GM04503 (cell line): ENCODE measurements at places on chromosomes 1 and 21.

DNA sequence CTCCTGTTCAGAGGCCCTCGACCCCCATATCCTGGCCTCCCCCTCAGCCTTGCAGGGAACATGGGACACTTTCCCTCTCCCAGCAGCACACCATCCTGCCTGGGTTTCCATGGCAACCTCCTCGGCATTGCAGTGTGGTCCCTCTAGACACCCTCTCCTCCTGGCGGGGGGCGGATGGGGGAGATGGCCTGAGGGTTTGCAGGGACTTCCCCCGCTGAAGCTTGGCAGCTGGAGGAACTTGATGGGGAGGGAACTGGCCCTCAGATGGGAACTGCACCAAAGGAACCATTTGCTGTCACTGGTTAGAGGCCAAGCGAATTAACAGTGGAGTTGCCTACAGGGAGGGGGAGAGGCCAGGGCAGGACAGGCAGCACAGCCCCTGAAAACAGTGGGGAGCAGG lies 28.7 kb downstream of the RIMS3 start:
- no peak for DNase-seq

DNA sequence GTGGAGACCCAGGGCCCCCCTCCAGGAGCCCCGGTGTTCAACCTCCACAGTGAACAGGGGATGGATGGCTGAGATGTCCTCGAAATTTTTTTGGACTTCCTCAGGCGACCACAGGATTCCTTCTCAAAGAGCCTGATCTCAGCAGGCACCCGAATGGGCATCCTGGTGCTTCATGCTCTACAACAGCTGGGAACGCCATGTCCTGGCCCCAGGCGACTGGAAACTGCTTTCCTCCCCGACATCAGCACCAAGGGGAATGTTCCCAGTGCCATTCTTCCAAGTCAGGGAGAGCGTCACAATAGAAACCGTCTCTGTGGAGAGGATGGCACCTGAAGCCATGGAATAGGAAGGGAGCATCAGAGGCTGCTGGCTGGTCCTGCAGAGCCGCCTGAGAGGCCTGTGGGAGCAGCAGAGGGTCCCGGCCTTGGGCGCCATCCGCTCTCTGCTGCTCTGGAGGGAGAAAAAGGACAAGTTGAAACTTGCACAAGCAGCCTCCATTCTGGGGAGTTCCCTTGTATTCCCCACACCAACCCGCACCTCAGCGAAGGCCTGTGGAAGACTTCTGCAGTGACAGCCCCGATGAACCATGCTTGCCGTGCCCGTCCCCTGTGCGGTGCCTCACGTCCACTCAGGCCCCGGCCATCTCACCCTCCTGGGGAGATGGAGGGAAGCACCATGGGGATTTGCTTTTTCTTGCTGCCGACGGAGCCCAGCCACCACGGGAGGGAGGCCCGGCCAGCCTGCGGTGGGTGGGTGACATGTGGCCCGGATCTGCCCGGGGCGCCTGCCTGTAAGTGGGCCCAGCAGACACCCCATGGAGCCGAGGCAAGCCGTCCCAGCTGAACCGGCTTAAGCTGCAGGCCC lies 2.3 kb upstream of the ADARB1 start:
- no peak for DNase-seq

GRCh38 chr1:230026572-230026971 lies 40.5 kb upstream of the GALNT2 start:
- no peak for DNase-seq

GRCh38 chr1:22096463-22096862 lies 44.0 kb downstream of the CDC42 start:
- no peak for DNase-seq

DNA sequence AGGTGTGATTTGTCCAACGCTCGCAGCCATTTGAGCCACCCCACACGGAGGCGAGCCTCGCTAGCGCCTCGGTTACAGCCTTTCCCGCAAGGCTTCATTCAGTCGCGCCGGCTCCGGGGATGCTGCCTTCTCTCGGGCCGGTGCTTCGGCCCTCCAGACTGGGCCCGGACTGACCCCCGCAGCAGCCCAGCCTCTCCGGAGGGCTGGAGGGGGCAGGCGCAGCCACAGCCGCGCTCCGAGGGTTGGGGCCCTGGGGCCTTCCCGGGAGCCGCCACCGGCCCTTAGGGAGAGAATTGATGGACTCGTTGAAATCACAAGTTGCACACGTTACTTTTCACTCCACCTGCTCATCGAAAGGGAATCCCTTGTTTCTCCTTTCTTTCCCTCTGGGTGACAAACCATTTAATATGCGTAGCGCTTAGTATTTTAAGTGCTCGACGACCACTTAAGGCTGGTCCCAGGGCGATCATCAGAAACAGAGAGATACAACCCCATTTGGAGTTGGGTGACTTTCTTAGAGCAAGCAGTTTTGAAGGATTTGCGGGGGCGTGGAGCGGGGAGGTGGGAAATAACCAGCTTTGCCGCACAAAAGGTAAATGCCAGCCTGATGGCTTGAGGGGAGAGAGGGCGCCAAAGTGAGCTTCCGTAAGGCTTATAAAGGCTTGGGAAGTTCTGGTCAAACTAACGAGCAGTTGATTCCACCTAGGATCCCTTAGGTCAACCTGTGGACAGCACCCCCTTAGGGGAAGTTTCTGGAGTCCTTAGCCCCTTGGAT lies 24.6 kb upstream of the ENAH start:
- DNase-seq: no peak

DNA sequence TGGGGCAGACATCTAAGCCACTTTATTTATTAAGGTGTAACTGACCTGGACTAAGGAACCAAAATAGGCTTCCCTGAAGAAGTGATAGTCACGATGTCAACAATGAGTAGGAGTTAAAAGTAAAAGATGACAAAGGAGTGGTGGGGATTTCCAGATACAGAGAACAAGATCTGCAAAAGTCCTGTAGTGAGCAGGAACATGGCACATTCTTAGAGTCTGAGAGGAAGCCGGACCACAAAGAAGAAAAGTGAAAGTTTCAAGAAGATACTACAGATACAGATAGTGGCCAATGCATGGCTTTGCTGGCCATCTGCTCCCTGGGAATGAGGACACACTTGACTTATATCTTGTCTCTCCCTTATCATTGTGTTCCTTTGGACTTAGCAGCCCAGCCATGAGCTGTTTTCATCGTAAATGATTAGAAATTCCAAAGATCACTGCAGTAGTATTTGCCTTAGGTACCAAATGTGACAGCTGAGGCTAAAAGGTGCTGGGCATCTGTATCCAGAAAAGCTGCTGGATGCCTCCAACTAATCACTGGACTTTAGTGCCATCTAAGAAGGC lies 302.4 kb upstream of the NR5A2 start:
- DNase-seq: no peak

DNA sequence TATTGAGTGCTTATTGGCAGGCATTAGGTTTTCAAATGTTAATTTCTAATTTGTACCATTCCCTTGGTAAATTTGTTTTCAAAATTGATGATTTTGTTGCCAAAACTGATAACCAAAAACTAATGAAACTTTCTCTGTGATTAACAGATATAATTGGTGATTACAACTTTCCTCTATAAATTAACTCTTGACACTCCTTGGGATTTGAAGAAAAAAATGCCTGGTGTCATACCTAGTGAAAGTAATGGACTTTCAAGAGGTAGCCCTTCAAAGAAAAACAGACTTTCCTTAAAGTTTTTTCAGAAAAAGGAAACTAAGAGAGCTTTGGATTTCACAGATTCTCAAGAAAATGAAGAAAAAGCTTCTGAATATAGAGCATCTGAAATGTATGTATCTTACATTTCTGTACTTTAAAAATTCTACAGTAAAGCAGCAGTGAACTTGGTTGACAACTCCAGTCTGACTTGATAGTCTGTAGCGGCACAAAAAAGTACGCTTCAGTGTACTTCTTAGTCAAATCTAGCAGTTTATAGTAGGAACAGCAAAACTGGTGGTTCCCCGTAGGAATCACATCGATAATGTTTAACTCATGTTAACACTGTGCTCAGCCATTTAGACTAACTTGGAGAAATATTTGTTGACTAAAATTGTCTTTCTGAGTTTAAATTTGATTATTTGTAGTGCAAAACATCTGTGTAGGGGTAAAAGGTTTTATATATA lies 3.0 kb downstream of the USP1 start:
- no peak for DNase-seq

DNA sequence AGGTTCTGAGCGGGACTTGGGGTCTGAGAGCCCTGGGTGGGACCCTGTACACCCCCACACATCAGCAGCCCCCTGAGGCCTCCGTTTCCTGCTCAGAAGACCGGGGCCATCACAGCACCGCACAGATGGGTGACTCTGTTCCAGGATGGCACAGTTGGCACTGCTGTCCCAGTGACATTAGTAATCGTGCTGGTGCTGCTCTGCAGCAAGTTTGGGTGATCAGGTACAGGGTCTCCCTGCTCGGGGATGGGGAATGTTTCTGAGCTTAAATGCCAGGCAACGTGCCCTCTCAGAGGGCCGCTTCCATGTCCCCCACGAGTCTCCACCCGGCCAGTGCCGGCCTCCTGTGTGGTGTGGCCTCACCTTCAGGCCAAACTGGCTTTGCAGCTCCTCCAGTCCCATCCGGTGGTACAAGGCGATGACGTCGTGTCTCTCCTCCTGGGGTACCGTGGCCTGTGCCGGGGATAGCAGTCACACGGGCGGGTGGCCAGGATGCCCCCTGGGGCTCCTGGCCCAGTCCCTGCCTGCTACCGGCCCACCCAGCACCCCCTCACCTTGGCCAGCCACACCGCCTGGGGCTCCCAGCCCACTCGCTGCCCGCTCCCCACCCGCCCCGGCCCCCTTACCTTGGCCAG lies 17.1 kb downstream of the PRXL2B start:
- DNase-seq: no peak

DNA sequence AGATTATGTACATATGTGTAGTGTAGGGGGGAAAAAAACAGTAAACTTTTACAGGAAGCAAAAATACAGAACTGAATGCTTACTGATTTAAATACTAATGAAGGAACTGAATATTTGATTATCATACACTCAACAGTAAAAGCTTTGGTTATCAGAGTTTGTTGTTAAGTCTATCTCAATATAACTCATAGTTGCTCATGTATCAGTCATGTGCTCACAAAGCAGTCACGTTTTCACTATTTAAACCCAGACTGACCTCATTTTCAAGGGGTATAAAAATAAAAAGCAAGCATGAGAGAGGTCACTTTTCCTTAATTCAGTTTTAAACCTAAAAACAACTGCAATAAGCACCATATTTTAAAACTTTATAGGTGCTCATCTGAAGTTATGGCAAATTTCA lies 6.9 kb upstream of the NRAS start:
- no peak for DNase-seq

GRCh38 chr1:238029126-238029525 lies 138.4 kb upstream of the ZP4 start:
- no peak for DNase-seq

- DNase-seq: no peak
Observed at GRCh38 chr1:212488436-212489283, 55.9 kb downstream of the NENF start.

- no peak for DNase-seq
Observed at GRCh38 chr1:201329801-201330200, 46.5 kb downstream of the PKP1 start.

GRCh38 chr1:57024428-57024827 lies 58.6 kb upstream of the C8B start:
- DNase-seq: no peak
